RPMI7951 (cell line): ENCODE measurements at places on chromosomes 16 and 17. TPM values are rescaled to one million over a fixed set of nuclear protein-coding genes. Genes with fewer than 3 reads are reported as not detected.

The CNGB1 gene
- total RNA-seq: not detected in 2 replicates

The KAT2A gene
- 6.3 and 11.7 TPM in 2 replicates for total RNA-seq

The TMEM88 gene
- not detected in 2 replicates for total RNA-seq

The TNP2 gene
- total RNA-seq: not detected in 2 replicates

The KRTAP4-4 gene
- total RNA-seq: not detected in 2 replicates

The TEX19 gene
- total RNA-seq: 0.24 TPM in 1 of 2 replicates, not detected in the other

The HYDIN gene
- under 0.01 and 0.39 TPM in 2 replicates for total RNA-seq

The CRHR1 gene
- total RNA-seq: not detected in 2 replicates

The DNAI2 gene
- not detected in 2 replicates for total RNA-seq

The TBC1D26 gene
- not detected in 2 replicates for total RNA-seq

The CD300LB gene
- not detected in 2 replicates for total RNA-seq

The TBC1D3B gene
- 1.1 TPM in 1 of 2 replicates, not detected in the other for total RNA-seq

The RNF43 gene
- 0.12 TPM in 1 of 2 replicates, not detected in the other for total RNA-seq

The CNTD1 gene
- 0.98 and 1.1 TPM in 2 replicates for total RNA-seq

The TBC1D28 gene
- not detected in 2 replicates for total RNA-seq

The PRAC2 gene
- 2.4 and 6.1 TPM in 2 replicates for total RNA-seq

The ITGAX gene
- total RNA-seq: not detected in 2 replicates

The IL4R gene
- 23.9 and 27.6 TPM in 2 replicates for total RNA-seq

The KRT27 gene
- total RNA-seq: not detected in 2 replicates

The FBXW10 gene
- total RNA-seq: under 0.01 TPM in 1 of 2 replicates, not detected in the other

The HSPB9 gene
- total RNA-seq: not detected in 2 replicates

The QPRT gene
- 18.4 and 23.7 TPM in 2 replicates for total RNA-seq

The CCDC200 gene
- total RNA-seq: not detected in 2 replicates
